ENCODE measurements at places on chromosomes 5 and 9.

- no peak for DNase-seq
These were observed 98.4 kb downstream of the C9orf152 start for GRCh38 chr9:110109333-110110092.

GRCh38 chr9:127904561-127905003 lies 5.2 kb upstream of the ST6GALNAC6 start:
- DNase-seq = no peak

DNA sequence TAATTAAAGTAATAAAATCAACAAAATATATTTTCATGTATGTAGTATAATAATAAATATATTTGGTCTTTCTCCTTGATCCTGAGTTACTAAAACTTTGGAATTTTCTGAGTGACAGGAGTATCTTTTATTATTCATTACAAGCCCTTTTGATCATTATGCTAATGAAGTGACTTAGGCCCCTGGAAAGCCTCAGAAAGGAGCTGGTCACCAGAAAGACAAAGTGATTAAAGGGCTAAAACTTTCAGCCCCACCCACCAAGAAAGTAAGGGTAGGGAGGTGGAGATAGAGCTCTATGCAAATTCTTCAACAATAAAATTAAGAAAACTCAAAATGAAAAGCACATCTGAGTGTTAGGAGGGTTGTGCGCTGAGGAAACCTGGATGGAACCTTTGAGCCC lies 27.5 kb downstream of the UBQLN1 start:
- DNase-seq = no peak

- DNase-seq = no peak
These were observed 37.4 kb downstream of the EFNA5 start for GRCh38 chr5:107633171-107633901.

GRCh38 chr5:87674235-87674634 lies 261.5 kb upstream of the CCNH start:
- DNase-seq = no peak

DNA sequence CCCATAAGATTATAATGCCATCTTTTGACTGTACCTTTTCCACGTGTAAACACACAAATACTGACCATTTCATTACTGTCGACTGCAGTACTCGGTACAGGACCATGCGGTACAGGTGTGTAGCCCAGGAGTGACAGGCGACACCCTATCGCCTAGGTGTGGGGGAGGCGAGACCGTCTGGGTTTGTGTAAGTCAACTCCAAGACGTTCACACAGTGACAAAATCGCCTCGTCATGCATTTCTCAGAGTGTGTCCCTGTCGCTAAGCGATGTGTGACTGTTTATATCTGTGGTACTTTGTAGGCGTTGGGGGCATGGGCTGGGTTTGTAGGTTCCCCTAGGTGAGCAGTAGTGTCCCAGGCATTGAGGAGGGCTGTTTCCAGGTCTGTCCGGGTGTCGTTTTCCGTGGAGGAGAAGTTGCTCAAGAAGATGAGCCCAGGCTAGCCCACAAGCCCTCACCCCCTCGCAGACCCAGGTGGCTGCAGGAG lies 20.3 kb downstream of the NEK6 start:
- DNase-seq = no peak

DNA sequence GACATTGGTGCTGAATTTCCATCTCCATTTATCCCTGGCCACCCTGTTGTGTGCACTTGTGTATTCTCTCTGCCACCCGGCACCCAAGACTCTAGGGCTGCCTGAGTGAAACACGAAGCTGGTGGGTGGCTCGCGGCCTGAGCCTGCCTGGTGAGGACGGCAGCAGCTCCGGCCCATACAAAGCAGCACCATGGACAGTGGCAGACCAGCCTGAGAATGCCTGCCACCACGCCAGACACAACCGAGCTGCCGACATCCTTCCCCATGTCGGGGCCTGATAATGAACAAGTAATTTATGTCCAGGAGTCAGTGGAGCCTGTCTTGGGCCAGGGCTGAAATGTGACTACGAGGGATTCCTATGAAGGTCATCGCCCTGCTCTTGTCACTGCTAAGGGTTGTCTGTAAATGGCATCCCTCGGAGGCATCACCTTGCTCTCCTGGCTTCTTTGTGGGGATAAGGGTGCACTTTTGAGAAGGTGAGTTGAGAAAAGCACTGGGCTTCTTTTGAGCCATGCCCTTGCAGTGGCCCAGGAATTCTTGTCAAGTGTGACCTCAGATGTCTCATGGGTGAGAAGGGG lies 175.7 kb downstream of the MELK start:
- DNase-seq = no peak

DNA sequence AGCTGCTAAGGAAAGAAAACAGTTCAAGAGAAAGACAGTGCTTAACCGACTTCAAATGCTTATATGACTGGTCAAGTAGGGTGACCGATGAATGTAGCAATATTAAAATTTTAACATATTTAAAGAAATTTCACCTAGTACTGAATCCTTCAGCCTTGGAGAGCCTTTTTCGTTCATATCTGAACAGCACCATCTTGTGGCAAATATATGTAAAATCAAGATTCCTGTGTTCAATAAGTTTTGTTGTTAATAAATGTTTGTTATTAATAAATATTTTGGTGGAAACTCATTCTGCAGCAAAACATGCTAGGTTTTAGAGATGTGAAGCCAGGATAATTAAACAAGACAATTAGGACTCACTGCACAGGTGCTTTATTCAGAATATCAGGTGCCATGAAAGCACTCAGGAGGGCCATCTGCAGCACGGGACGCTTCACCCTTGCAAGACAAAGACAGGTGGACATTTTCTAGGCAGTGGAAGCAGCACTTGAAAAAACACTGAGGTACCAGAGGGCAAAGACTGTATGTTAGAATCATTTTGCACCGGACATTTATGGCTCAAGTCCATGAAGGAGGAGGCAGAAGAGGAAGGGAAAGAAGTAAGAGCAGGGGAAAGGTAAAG lies 15.6 kb downstream of the TICAM2 start:
- peak; percentile 31 for DNase-seq

DNA sequence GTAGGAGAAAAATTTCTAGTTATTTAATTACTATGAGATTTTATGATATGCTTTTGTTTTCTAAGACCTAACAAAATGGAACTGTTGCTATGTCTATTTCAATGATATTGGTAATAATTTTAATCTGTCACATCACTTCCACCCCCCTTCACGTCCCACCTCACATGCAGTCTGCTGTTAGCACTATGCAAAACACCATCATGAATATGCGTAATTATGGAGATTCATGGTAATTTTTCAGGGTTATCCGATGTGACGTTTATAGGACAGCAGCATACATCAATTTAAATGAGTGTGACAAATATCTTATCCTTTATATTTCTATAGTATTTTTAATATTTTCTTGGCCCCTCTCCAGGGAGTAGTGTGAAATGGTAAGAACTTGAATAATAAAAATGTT lies 283.8 kb upstream of the TMEM161B start:
- no peak for DNase-seq

GRCh38 chr5:119873611-119874010 lies 244.3 kb downstream of the FAM170A start:
- DNase-seq = no peak

DNA sequence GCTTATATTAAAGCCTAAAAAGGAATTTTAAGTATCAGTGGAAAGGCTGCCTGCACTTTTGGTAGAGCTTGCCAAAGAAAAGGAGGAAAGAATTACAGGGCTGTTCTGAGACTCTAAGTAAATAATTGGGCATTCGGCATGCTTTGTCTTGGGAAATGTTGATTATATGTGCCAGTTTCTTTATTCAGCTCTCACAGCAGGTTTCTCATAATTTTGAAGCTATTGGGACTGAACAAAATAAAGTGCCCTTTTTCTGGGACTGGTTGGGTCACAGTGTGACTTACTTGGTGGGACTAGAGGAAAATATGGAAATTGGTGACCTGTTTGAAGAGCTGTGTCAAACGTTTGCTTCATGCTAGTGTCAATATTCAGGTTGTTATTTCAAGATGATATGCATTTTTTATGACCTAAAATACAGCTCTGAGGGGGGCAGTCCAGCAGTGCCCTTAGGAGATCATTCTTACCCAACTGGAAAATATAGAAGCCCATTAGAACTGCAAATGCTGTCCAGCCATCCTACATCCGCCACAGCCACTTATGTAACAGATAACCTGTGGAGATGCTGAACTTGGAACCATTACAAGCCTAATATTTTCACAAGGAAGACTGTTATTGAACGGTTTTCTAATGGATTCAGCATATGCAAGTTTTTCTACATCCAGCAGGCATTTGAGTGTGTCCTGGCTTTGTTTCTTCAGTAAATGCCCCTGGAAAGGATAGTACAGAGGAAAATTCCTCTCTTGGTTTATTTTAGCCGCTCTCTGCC lies 122.4 kb downstream of the SNCAIP start:
- DNase-seq = no peak

- DNase-seq = no peak
These were observed 491.1 kb downstream of the CCDC171 start for GRCh38 chr9:16043756-16044578.

- DNase-seq = no peak
These were observed 131.3 kb downstream of the DOCK2 start for GRCh38 chr5:169768416-169768815.

- no peak for DNase-seq
These were observed 17.6 kb downstream of the DCANP1 start for GRCh38 chr5:135429301-135430134.

GRCh38 chr5:178455480-178455835 lies 134.7 kb downstream of the COL23A1 start:
- no peak for DNase-seq

- DNase-seq = peak; percentile 68
These were observed 173.4 kb downstream of the NR3C1 start for GRCh38 chr5:143229896-143230675.
